ENCODE measurements at places on chromosomes 6 and 20.
A peak's percentile ranks its signal among the peaks of the same experiment; 100 is the strongest.

GRCh38 chr6:33050014-33050810 lies 23.2 kb downstream of the HLA-DPA1 start:
- DNase-seq, result no peak

- no peak for DNase-seq
Measured at GRCh38 chr6:89986650-89987074, 92.4 kb downstream of the GJA10 start.

DNA sequence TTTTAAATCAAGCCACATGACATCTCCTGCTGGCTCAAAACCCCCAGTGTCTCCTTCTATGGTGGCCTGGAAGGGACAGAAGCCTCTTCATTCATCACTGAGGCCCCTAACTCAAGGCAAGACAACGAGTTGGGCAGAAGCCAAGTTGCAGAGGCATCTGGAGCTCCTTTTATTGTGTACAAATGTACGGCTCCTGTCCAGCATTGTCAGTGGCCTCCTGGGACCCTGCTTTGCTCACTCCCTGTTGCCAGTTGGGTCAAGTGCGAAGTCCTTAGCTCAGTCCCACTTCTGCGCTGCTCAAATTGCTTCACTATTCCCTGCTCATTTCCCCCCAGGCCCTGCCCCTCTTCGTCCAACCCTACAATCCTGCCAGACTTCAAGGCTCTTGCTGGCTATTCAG lies 181.2 kb upstream of the PMEPA1 start:
- no peak for DNase-seq

DNA sequence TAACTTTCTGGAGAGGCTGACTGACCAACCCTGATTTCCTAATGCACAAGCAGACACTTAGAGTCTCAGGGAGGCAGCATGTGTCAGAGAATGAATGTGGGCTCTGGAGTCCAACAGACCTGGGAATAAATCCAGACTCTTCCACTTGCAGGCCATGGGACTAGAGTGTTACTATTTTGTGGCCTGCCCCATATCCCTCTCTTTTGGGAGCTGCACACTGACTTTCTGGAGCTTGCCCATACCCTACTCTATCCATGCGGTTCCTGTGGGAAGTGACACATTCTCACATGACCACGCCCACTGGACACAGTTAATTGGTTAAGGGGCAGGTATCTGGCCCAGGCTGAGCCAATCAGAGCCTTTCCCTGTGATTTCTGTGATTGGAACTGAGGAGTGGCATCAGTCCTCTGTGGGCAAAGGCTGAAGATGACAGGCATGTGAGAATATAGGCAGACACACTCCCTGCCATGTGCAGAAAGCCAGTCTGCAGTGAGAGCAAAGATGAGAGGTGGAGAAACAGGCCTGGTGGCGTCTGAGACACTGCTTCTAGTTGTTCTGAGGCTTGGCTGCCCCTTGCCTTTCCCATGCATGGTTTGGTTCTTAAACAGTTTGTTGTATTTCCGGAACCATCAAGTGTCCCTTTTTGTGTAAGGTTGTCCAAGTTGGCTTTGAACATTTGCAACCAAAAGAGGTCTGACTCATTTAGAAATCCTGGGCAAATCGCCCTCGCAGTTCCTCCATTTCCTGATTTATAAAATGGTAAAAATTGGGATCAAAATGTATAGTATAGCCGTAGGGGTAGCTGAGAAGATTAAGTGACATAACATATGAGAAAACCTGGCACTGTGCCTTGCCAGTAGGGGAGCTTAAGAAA lies 125.6 kb downstream of the CDC5L start:
- no peak for DNase-seq

DNA sequence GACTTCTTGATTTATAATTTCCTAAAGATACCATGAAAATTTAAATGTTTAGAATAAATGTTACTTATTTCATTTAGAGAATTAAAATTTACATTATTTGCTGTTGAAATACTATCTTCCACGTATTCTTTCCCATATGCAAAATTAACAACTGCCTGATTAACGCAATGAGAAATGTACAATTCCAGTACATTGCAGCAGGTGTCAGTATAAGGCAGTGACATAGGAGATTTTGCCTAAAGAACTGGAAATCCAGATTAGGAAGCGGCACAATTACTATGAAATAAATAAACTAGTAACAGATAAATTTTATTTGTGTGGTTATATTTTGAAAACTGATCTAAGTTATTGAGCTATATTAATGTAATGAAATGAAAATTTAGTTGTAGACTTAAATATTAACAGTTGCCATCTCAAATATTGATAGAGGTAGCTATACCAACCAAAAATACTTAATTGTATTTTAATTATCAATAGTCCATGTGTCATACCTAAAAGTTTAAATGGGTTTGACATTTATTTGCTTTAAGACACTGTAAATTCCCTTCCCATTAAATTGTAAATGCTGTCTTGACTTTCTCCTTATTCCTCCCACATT lies 300.2 kb downstream of the UTRN start:
- DNase-seq, result peak; percentile 2
